ENCODE measurements at places on chromosomes 2 and 18. TPM values are rescaled to one million over a fixed set of nuclear protein-coding genes. Genes with fewer than 3 reads are reported as not detected.

Gene VIT
- 0.42 TPM for polyA plus RNA-seq

Gene CFC1
- 207 TPM for polyA plus RNA-seq

Gene HS6ST1
- 24.5 TPM for polyA plus RNA-seq

Gene GKN2
- polyA plus RNA-seq, result not detected

Gene DSC3
- polyA plus RNA-seq, result 0.04 TPM

Gene SERPINE2
- polyA plus RNA-seq, result 10.1 TPM

Gene CELF4
- polyA plus RNA-seq, result 10.0 TPM

Gene FN1
- polyA plus RNA-seq, result 17.9 TPM

Gene SATB2
- 2.1 TPM for polyA plus RNA-seq

Gene SEC11C
- polyA plus RNA-seq, result 173 TPM

Gene PCARE
- 0.04 TPM for polyA plus RNA-seq

Gene GEN1
- polyA plus RNA-seq, result 2.1 TPM

Gene C2orf15
- polyA plus RNA-seq, result 5.2 TPM

Gene CROCC2
- 0.04 TPM for polyA plus RNA-seq

Gene KIAA1328
- polyA plus RNA-seq, result 3.0 TPM

Gene ZNF521
- polyA plus RNA-seq, result 0.42 TPM

Gene SAG
- polyA plus RNA-seq, result not detected

Gene SERPINB5
- polyA plus RNA-seq, result not detected

Gene TUBA3E
- not detected for polyA plus RNA-seq

Gene RFX8
- polyA plus RNA-seq, result 0.40 TPM

Gene KLHL30
- 0.12 TPM for polyA plus RNA-seq

Gene TMEM185B
- polyA plus RNA-seq, result 5.7 TPM

Gene TMEM169
- polyA plus RNA-seq, result 0.15 TPM

Gene MAP3K19
- not detected for polyA plus RNA-seq

Gene EML6
- polyA plus RNA-seq, result 4.9 TPM

Gene CPO
- 1.3 TPM for polyA plus RNA-seq

Gene ANKRD30B
- polyA plus RNA-seq, result 1.2 TPM

Gene ACMSD
- 3.4 TPM for polyA plus RNA-seq

Gene SPDYA
- 0.11 TPM for polyA plus RNA-seq

Gene ZNF892
- 0.63 TPM for polyA plus RNA-seq

Gene CABYR
- 0.23 TPM for polyA plus RNA-seq

Gene SFXN5
- polyA plus RNA-seq, result 7.0 TPM

Gene ADD2
- polyA plus RNA-seq, result 0.38 TPM

Gene NEU2
- polyA plus RNA-seq, result not detected

Gene C2orf42
- polyA plus RNA-seq, result 4.5 TPM
